ENCODE measurements at places on chromosomes 2 and 18.
A peak's percentile ranks its signal among the peaks of the same experiment; 100 is the strongest.

DNA sequence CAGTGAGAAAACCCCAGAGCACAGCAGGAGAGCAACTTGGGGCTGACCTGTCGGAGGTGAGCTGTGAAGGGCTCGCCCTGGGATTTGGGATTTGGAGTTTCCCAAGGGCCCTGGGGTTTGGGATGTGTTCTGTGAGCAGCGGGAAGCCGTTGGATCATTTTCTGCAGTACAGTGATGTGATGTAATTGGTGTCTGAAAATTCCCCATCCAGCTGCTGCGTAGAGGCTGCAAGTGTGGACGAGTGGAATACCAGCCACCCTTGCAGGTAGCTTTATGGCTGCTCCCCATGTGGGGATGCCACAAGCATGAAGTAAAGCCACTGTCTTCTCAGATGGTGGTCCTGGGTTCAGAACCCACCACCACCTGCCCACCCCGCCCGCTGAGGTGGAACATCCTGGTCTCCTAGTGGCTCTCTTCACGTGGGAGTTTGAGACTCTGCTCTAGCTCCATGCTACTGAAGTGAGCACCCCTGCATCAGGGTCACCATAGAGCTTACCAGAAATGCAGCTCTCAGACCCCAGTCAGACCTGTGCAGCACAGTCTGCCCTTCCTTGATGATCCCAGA, 15.0 kb downstream of the IMPA2 start:
- no peak for DNase-seq

GRCh38 chr18:60070631-60071030, 170.8 kb downstream of the PMAIP1 start:
- DNase-seq: no peak

- DNase-seq: no peak
These were observed 528.8 kb downstream of the CPS1 start for GRCh38 chr2:211085056-211085680.

- no peak for DNase-seq
These were observed 48.6 kb downstream of the CEP192 start for GRCh38 chr18:13039806-13040205.

GRCh38 chr18:33720133-33720532, 142.1 kb downstream of the ASXL3 start:
- no peak for DNase-seq

- peak; percentile 81 for DNase-seq
These were observed 2.1 kb upstream of the SPIRE1 start for GRCh38 chr18:12659904-12660605.

DNA sequence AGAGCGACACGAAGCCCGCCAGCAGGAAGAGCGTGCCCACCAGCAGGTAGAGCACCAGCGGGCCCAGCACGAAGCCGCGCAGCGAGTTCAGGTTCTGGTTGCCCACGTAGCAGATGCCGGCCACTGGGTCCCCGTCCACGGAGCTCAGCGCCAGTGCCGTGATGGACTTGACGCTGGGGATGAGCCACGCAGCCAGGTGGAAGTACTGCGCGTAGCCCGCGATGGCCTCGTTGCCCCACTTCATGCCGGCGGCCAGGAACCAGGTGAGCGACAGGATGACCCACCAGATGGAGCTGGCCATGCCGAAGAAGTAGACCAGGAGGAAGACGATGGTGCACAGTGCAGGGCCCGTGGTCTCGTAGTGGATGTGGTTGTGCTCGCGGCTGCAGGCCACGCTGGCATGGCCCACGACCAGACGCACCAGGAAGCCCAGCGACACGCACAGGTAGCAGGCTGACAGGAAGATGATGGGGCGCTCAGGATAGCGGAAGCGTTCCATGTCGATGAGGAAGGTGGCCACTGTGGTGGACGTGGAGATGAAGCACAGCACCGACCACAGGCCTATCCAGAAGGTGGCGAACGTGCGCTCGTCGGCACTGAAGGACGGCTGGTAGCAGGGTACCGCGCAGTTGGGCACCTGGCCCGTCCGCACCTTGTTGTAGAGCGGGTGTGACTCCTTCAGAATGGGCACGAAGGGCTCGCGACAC, 2.1 kb downstream of the FZD5 start:
- DNase-seq: peak; percentile 58

DNA sequence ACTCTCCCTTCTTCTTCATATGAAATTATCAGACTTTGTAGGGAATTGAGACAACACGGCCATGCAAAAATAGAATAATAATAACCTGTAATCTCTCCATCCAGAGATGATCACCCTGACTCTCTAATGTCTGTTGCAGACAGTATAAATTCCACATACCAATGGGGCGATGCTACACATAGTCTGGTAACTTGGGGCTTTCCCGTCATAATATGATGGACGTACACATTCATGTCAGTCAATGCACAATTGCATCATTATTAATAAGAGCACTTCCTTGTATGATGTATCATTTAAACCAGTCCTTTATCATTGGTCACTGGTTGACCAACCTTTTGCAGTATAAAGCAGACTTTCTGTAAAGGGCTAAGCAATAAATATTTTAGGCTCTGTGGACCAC, 39.5 kb upstream of the SCLY start:
- no peak for DNase-seq

DNA sequence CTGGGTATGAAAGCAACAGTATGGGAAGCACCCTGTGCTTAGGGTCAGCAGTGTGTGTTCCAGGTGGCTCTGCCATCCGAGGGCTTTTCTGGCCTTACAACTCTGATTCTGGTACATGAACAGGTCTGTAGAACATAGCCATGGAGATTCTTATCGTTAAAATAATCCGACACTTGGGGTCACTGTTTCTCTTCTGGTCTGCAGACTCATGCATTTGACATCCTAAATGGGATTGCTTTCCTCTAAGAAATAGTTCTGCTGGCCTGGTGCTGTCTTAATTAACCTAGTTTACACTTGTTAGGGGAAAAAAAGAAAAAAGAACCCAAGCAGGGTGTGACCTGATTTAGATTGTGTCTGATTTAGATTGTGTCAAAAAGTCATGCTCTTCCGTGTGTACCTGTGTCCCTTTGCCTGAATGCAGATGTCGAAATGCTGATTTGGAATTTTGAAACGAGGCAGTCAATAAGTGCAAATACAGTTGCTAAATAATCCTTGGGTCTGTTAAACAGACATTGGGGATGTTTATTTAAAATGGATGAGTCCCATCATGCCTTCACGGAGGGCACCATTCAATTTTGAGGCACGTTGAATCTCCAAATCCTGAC, 59.6 kb downstream of the TRPM8 start:
- peak; percentile 80 for DNase-seq

DNA sequence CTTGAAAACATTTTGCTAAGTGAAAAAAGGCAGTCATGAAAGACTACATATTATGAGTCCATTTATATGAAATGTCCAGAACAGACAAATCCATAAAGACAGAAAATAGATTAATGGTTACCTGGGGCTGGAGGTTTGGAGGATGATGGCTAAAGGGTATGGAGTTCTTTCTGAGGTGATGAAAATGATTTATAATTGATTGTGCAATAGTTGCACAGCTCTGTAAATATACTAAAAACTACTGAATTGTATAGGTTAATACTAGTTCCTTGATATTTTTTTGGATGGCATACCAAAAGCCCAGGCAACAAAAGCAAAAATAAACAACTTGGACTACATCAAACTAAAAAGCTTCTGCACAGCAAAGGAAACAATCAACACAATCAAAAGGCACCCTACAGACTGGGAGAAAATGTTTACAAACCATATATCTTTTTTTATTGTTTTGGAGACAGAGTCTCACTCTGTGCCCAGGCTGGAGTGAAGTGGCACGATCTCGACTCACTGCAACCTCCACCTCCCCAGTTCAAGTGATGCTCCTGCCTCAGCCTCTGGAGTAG, 21.5 kb downstream of the SOS1 start:
- DNase-seq: no peak

- DNase-seq: no peak
These were observed 85.0 kb downstream of the BOD1L2 start for GRCh38 chr18:57231864-57232263.

GRCh38 chr2:10413991-10414451, 34.1 kb downstream of the ODC1 start:
- DNase-seq: no peak

- DNase-seq: no peak
These were observed 82.5 kb upstream of the PKDCC start for GRCh38 chr2:41965173-41965908.
